NCI-H187 treated with DMSO at 0.1 percent for 48 hours (cell line): ENCODE measurements at places on chromosomes 1 and 21.
A peak's percentile ranks its signal among the peaks of the same experiment; 100 is the strongest.

- no peak for DNase-seq
Measured at GRCh38 chr1:52674497-52675384, 23.4 kb downstream of the COA7 start.

- DNase-seq: no peak
Measured at GRCh38 chr1:9784508-9785133, 39.1 kb downstream of the CLSTN1 start.

GRCh38 chr1:233463333-233463732, 135.8 kb downstream of the MAP3K21 start:
- DNase-seq: no peak

DNA sequence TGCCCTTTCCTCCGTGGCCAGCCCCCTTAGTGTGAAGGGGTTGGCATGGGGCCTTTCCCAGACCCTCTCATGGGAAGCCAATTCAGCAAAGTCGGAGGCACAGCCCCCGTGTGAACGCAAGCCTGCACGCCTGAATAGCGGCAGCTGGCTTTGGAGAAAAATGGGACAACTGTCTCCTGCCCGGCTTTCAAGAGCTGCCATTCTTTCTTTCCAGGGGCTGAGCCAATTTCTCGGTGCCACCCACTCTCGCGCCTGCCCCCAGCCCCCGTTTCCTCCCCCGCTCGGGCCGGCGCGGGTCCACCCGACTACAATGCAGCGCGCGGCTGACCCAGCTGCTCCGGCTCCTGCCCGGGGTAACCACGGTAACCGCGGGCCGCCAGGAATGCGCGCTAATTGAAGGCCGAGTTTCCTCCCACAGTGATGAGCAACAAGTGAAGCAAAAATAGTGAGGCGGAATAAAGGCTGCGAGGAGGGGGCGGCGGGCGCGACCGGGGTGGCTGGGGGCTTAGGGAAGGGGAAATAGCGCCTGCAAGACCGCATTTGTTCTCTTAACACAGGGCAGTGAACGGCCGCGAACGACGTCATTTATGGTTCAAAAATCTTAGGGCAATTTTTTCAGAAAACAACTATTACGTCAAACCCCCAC, 27.8 kb downstream of the ILDR2 start:
- no peak for DNase-seq

- DNase-seq: no peak
Measured at GRCh38 chr1:11059155-11059967, 457 bp downstream of the SRM start.

- DNase-seq: peak; percentile 35
Measured at GRCh38 chr21:34073032-34073748, at the start of the genes MRPS6 and SLC5A3. TSS of gene MRPS6 (plus strand) at chr21:34073578. CDS start at chr21:34073701, 123 bp downstream. TSS of gene SLC5A3 (plus strand) at chr21:34073578. CDS start at chr21:34095199, 21,621 bp downstream.

DNA sequence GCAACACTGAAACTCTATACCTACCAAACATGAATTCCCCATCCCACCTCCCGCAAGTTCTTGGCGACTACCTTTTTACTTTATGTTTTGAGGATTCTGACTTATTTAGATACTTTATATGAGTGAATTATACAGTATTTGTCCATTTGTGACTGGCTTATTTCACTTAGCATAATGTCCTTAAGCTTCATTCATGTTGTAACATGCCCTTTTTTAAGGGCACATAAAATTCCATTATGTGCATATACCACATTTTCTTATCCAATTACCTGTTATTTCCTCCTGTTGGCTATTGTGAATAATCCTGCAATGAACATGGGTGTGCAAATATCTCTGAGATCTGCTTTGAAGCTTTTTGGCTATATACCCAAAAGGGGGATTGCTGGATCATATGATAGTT, 22.0 kb upstream of the CHIT1 start:
- no peak for DNase-seq

DNA sequence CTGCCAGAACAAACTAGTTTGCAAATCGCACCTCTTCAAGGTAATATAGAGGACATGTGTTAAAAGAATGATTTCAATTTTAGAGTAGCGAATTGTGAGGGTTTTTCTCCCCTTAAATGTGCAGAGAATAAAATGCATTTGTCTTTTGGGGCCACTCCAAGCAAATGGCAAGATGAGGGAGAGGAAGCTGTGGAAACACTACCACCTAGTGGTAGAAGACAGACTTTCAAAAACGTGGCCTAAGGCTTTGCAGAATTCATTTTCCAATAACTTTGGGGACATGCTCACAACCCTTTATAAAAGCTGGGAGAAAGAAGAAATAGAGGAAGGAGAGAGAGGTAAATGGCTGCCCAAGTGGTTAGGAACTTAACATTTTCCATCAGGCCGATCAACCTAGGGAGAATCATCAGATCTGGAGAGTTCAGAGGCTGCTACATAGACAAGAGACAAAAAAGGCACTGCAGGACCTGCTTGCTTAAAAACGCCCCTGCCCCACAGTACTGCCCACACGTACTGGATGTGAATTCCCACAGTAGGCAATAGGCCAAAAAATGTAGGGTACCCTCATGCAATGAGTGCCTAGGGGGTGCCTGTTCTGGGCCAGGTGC, 15.7 kb upstream of the RCAN1 start:
- peak; percentile 43 for DNase-seq

GRCh38 chr1:153519242-153519641, 16.5 kb downstream of the S100A6 start:
- no peak for DNase-seq

- no peak for DNase-seq
Measured at GRCh38 chr1:183255073-183255472, 69.0 kb downstream of the LAMC2 start.

- no peak for DNase-seq
Measured at GRCh38 chr1:41241749-41242341, at the start of gene SCMH1. TSS of gene SCMH1 (minus strand) at chr1:41242306. CDS start at chr1:41186133, 56,173 bp downstream.

- DNase-seq: no peak
Measured at GRCh38 chr1:63753591-63753990, 20.2 kb upstream of the ROR1 start.

DNA sequence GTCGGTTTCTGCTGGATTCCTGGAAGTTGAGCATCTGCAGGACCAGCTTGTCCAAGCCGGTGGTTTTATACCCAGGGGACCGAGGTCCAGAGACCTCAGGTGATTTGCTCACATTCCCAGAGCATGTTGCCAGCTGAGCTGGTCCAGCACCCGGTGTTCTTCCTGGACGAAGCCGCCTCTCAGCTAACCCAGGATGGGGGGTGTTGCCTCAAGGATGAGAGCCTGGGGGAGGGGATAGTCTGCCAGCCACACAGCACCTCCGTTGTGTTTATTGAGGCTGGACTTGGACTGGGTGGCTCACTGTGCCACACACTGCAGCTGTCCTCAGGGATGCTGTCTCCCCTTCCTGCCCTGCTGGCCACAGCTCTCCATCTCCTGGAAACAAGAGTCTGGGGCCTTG, 1.5 kb downstream of the TMEM201 start:
- no peak for DNase-seq

DNA sequence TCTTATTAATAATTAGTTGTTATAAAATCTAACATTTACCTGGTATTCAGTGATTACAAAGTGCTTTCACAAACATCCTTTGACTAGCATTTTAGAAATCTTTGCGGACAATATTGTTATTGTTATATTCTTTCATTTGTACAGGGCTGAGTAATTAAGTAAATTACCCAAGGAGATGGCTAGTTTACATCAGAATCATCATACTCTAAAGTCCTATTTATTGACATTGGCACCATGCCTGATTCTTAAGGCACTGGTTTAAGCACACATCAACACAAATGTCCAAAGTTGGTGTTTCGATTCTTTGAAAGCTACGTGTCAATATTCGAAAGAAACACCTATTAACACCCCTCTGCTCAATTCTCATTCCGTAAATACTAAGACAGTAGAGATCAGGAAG, 424.6 kb upstream of the CHRM3 start:
- no peak for DNase-seq

GRCh38 chr21:42148097-42148496, 70.8 kb upstream of the ABCG1 start:
- DNase-seq: no peak

DNA sequence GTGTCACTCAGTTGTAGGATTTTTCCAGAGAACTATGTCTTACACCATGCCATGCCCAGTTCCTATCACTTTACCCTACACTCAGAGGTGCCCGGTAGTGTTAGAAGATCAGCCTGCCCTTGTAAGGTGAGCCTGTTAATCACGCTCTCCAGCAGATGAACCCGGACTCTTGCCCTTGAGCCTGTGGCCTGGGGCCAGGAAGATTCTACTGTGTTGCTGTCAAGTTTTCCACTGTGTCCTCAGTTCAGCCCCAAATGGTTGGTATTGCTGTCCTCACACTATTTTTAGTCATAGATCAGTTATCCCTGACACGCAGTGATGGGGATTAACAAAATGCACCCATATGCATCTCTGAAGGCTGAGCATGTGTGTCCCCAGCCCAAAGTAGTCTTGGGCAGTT, 105.0 kb upstream of the SPAG17 start:
- DNase-seq: no peak

- no peak for DNase-seq
Measured at GRCh38 chr1:168007691-168008090, 70.8 kb upstream of the MPC2 start.

DNA sequence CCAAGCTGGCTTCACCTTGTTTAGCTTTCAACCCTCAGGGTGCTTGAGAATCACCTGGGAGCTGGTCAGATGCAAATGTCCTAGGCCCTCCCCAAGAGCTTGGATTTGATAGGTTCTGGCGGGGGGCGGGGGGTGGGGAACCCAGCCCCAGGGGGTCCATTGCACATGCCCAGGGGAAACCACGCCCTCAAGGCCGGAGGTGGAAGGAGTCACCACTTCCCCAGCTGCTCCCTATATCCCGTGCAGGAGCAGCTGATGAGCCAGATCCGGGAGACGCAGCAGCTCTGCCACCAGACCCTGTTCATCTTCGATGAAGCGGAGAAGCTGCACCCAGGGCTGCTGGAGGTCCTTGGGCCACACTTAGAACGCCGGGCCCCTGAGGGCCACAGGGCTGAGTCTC, 5.8 kb downstream of the TOR3A start:
- no peak for DNase-seq

- DNase-seq: no peak
Measured at GRCh38 chr1:64875101-64875500, 91.2 kb downstream of the JAK1 start.

DNA sequence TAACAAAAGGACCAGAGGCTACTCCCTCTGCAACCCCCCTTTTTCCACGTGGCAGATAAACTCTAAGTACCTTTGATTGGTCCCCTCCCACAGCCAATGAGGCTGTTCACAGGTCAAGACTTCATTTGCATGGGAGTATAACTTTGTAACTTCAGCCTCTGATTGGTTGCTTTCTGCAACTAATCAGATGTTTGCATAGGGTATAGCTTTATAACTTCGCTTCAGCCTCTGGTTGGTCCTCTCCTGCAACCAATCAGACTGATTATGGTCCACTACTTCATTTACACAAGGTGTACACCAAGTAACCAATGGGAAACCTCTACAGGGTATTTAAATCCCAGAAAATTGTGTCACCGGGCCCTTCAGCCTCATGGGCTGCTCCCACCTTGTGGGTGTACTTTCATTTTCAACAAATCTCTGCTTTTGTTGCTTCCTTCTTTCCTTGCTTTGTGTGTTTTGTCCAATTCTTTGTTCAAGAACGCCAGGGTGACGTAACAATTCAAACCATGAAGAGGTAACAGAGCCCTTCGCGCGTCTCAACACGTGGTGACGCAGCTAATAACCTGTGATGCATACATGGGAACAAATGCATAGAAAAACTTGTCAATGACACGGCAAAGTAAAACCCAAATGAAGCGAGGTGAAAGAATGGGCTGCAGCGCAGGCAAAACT, 47.2 kb downstream of the VPS26C start:
- no peak for DNase-seq

DNA sequence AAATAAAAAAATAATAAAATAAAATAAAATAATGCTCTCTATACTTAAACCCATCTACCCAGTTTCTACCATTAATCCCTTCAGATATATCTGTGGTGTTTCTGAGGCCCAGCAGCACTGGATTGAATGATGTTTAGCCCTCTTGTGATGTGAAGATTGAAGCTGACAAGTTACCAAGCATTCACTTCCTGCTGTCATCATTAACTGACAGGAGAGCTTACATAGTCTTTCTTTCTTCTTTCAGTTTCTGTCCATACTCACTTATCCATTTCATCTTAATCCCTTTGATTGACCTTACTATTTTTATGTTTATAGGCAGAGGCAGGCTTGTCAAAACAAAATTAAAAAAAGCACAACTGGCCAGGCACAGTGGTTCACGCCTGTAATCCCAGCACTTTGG, 38.8 kb upstream of the PGD start:
- DNase-seq: no peak

DNA sequence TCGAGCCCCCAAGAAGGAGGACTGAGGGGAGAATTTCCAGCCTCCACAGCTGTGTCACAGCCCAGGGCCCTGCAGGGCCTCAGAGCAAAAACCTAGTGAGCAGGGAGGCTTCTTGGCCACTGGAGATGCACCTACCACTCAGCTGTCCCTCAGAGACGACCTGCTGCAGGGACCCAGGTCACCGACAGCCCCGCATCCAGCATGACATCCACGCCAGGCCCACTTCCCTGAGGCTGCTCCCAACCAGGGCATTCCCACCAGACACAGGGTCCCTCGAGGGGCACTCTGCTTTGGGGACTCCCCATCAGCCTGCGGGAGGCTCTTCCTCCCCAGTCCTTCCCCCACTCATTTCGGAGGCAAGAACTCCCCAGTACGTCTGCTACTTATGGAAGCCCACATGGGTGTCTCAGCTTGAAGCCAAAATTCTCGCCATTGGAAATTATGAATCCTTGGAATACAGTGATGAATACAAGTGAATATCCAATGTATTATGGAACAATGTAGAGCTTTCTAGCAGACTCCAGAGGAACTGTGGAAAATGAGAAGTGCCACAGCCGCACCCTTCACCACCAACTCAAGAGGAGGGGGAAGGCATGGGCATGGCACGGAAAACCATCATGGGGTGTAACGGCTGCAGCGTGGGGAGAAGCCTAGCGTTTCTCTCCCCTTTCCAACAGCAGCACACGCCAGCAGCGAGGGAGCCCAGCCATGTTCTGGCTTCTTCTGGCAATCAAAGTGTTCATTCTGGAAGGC, 6.9 kb downstream of the TFF3 start:
- no peak for DNase-seq

DNA sequence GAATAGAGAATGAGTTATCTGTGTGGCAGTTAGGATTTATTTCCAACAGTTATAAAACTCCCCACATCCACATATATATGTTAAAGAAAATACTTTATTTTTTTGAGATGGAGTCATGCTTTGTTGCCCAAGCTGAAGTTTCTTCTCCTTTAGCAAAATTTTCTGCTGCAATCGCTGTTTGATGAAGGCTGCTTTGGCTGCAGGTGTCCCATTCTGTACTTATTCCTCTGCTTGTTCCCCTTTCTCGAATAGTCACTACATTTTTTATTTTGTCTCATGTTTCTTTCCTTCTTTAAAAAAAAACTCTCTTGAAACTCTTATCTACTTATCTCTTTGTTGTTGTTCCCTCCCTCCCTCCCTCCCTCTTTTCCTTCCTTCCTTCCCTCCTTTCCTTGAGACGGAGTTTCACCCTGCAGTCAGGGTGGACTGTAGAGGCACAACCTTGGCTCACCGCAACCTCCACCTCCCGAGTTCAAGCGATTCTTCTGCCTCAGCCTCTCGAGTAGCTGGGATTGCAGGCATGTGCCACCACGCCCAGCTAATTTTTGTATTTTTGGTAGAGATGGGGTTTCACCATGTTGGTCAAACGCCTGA, 10.6 kb downstream of the OR2W3 start:
- DNase-seq: no peak
